ENCODE measurements at places on chromosomes 3 and 15. TPM values are rescaled to one million over a fixed set of nuclear protein-coding genes. Genes with fewer than 3 reads are reported as not detected.

Gene HHATL
- not detected for total RNA-seq

Gene PLSCR2
- total RNA-seq, result not detected

Gene RBP2
- total RNA-seq, result not detected

Gene RBMS3
- 0.94 TPM for total RNA-seq

Gene HCN4
- 0.22 TPM for total RNA-seq

Gene KNG1
- not detected for total RNA-seq
